NCI-H2081 (cell line): ENCODE measurements at places on chromosomes 16 and 17.

DNA sequence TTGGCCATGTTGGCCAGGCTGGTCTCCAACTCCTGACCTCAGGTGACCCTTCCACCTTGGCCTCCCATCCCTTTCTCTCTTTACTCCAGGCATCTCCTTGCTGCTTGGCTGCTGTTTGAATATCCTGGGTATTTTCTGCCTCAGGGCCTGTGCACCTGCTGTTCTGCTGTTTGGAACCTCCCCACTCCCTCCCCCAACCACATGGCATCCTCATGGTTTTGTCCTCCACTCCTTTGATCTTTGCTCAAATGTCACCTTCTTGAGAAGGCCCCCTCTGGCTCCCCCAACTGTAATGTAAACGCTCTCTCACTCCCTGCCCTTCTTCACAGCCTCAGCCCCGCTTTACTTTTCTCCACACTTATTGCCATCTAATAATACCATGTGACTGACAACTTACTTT, 152.0 kb downstream of the GSG1L start:
- no peak for DNase-seq

GRCh38 chr17:66727634-66728570, 107.0 kb upstream of the CACNG5 start:
- peak; percentile 83 for DNase-seq

- DNase-seq: no peak
Observed at GRCh38 chr17:80766290-80766855, 221.7 kb downstream of the RPTOR start.

- DNase-seq: no peak
Observed at GRCh38 chr17:61118871-61119270, 280.8 kb upstream of the TBX2 start.

GRCh38 chr17:43536236-43536992, 9.7 kb downstream of the ETV4 start:
- peak; percentile 24 for DNase-seq

DNA sequence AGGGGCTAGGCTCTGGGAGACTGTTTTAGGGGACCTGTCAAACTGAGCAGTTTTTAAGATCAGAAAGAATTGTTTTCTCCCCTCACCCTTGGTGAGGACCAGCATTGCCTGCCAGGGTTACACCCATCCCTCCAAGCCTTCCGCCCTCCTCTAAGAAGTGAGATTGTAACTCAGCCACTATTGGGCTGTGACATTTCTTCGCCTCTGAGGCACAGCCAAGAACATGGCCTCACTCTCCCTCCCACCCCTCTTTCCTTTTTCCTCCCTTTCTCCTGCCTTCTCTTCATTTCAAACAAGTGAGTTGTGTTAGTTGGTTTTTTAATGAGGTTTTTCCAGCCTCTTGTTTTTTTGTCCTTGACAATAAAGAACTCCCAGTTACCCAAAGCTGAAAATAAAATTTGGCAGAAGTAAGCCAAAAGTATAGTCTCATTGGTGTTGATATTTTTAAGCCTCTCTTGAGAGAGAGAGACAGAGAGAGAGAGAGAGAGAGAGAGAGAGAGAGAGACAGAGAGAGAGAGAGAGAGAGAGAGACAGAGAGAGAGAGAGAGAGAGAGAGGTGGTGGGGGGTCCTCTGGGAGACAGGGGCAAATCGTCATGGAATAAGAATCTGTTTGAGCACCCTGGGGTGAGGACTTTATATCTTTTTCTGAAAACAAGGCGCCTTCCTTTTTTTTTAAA, 77.2 kb upstream of the TBX2 start:
- DNase-seq: no peak

DNA sequence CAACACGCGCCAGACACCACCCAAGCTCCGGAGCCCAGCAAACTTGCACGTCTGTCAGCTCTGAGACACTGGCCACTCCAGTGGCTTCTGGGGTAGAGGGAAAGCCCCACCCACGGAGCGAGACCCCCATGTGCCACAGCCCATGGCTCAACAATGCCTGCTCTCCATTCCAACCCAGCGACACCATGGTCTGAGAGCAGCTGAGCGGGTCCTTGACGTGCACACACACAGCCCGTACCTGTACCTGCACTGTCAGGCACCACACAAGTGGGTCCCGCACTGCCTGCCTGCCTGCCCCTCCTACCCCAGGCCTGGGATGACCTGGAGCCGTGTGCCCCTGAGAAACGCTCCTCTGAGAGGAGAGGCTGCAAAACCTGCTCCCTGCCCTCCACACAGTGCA, 77.0 kb downstream of the ZNF778 start:
- DNase-seq: no peak

DNA sequence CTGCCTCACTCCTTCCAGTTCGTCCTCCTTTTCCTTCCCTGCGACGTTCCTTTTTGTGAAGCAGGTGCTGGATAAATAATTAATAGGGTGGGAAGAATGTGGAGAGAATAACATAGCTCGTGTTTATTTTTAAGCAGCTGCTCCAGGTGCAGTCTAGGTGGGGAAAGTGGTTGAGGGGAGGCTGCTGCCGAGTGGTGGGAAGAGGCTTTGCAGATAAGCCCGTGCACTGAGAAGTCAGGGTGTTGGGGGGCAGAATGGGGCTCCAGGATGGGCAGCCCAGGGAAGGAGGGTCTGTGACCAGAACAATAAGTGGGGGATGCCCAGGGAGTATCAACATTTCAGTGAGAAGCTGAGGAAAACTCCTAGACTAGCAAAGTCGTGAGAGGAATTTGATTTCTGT, 300.5 kb downstream of the CPPED1 start:
- DNase-seq: peak; percentile 75

- DNase-seq: no peak
Observed at GRCh38 chr16:76956394-76956793, 234.6 kb upstream of the MON1B start.

GRCh38 chr16:2962334-2963073, 1.6 kb upstream of the KREMEN2 start:
- DNase-seq: no peak

DNA sequence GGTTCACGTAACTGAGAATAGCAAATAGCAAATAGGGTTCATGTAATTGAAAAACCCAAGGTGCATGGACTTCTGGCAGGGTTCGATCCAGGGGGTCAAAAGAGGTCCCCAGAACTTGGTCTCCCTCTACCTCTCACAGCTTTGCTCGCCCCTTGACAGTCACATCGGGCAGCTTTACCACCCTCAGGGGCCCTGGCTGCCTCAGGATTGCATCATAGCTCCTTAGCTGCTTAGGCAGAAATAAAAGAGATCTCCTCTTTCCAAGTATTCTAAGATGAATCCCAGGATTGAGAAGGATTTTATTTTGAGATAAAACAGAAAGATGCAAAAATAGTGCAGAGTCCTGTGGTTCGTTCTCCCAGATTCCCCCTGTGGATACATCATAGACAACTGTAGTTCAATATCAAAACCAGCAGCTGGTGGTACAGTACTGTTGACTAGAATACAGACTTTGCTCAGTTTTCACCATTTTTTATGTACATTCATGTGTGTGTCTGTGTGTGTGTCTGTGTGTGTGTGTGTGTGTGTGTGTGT, 12.8 kb downstream of the ADGRG3 start:
- DNase-seq: no peak

GRCh38 chr16:12455287-12455798, 348.3 kb downstream of the CPPED1 start:
- no peak for DNase-seq

GRCh38 chr16:3797904-3798811, 80.8 kb upstream of the TRAP1 start:
- no peak for DNase-seq

- DNase-seq: no peak
Observed at GRCh38 chr17:47808036-47808829, 13.4 kb downstream of the OSBPL7 start.

- DNase-seq: no peak
Observed at GRCh38 chr16:61540216-61540615, 496.0 kb downstream of the CDH8 start.

GRCh38 chr17:17913695-17914332, 58.4 kb downstream of the TOM1L2 start:
- peak; percentile 92 for DNase-seq

- no peak for DNase-seq
Observed at GRCh38 chr17:66947311-66947710, 17.2 kb upstream of the CACNG4 start.

GRCh38 chr17:67475161-67475937, 98.3 kb downstream of the PITPNC1 start:
- peak; percentile 95 for DNase-seq

DNA sequence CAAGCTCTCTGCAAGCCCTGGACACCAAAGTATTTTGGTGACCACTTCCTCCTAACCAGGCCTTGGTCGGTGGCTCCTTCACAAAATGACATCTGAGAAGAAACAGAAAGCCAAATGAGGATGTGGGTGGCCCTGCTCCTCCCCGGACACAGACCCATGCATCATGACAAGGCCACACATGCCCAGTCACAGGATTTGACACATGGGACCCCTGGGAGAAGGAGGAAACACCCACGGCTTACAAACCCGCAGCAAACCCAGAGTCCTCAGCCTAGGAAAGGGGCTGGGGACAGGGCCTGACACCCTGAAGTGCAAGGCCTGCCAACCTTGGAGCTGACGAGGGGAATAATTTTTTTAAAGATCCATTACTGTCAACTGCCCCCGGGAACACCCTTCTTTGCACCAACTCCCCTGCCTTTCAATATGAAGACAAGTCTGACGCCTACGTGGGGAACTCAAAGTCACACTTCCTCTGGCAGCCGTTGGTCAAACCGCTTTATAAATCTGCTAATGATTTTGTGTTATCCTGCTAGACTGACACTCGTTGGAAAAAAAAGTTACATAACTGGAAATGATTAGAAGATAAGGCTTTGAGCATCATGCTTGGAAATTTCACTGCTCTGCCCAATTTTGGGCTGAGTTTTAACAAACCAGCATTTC, 41.3 kb downstream of the GAS7 start:
- DNase-seq: no peak
